ENCODE measurements at places on chromosomes 12 and 14.

DNA sequence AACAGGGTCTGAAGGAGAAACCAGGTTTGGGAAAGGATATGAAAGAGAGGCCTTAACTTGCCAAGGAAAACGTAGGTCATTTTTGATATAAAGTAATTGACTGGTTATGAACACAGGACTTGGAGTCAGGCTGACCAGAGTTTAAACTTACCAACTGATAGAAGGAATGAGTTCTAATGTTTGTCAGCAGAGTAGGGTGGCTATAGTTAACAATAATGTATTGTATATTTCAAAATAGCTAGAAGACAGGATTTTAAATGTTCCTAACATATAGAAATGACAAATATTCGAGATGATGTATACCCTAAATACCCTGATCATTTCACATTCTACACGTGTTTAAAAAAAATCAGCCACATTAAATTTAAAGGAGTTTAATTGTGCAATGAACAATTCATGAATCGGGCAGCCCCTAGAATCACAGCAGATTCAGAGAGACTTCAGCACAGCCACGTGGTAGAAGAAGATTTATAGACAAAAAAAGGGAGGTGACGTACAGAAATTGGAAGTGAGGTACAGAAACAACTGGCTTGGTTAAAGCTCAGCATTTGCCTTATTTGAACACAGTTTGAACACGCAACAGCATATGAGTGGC, 52.5 kb upstream of the PLEKHG7 start:
- DNase-seq = no peak

- no peak for DNase-seq
Measured at GRCh38 chr14:24349742-24350141, 10.0 kb upstream of the RIPK3 start.

GRCh38 chr12:24944601-24944975, 4.3 kb downstream of the BCAT1 start:
- DNase-seq = no peak

DNA sequence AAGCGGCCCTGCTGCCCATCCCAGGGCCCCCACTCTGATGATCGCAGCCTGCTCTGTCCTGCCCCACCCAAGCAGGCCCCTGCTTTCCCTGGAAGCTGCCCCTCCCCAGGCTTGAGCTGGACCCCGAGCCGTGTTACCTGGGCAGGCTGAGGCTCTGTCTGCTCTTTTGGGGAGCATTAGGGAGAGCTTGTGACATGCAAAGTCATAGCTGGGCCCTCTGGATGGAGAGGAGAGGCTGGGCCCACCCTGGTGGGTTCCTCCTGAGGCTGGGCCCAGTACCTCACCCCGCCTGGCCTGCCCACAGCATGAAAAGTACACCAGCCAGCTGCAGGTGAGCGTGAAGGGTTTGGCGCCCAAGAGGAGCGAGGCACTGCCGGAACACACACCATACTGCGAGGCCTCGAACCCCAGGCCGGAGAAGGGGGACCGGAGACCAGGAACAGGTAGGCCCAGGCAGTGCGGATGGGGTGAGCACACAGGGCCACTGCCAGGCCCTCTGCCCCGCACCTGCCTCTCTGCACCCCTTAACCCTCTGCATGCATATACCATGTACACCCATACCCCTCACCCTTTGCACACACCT, 15.0 kb downstream of the CEP170B start:
- no peak for DNase-seq

- no peak for DNase-seq
Measured at GRCh38 chr14:104148433-104149277, 10.3 kb downstream of the KIF26A start.

DNA sequence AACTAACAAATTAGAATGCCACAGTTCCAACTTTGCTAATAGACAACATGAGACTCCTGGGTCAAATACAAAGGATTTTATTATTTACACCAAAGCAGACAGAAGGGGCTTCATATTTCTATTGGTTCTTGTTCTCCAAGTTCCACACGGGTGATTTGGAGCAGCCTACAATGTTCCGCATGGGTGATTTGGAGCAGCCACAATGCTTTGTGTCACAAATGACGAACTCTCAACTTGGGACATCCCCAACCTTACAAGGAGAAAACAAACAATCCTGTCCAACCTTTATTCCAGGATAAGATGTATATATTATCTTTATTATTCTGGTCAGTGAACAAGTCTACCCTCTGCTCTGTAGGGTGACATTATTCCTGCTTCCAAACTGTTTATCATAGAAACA, 694.3 kb upstream of the MGAT4C start:
- DNase-seq = no peak

- no peak for DNase-seq
Measured at GRCh38 chr14:74528406-74528805, 34.8 kb downstream of the ISCA2 start.

DNA sequence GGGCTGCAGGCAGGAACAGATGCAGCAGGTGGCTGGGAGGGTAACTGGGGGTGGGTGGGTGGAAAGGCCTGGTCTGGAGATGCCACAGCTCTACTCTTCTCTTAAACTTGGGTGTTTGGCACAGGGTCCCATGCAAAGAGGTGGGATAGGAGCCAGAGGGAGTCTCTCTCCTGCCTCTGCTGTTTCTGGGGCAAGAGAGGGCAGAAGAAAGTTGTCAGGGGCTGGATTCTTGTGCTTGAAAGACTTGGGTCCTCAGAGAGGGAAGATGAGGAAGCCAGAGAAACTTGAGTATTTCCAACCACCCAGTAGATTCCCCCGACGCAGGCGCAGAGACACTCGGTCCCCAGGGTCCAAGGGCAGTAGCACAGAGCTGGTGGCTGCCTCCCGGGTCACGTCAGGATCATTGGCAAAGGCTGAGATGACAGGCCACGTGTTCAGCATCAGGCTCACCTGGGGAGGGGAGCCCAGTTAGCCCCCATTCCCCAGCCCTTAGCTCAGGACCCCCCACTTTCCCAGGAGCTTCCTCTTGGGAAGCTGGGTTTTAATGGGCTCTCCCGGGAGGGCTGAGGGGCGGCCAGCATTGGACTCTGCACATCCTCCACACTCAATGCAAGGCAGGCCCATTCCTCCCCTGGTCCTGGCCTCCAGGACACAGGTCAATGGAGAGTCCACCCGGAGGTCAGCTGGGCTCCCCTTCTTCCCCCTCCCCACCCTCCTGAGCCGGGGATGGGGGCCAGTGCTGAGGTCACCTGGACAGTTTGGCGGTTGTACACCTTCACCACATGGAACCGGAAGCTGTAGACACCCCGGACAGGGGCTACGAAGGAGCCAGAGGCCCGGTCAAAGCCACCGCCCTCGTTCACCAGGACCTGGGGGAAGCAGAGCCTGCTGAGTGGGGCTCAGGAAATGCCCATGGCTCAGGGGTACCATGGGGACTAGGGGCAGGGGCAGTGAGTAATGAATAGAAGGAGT, 1.6 kb downstream of the CBLN3 start:
- DNase-seq = no peak

GRCh38 chr14:21087294-21088091, 11.0 kb downstream of the ZNF219 start:
- peak; percentile 93 for DNase-seq

DNA sequence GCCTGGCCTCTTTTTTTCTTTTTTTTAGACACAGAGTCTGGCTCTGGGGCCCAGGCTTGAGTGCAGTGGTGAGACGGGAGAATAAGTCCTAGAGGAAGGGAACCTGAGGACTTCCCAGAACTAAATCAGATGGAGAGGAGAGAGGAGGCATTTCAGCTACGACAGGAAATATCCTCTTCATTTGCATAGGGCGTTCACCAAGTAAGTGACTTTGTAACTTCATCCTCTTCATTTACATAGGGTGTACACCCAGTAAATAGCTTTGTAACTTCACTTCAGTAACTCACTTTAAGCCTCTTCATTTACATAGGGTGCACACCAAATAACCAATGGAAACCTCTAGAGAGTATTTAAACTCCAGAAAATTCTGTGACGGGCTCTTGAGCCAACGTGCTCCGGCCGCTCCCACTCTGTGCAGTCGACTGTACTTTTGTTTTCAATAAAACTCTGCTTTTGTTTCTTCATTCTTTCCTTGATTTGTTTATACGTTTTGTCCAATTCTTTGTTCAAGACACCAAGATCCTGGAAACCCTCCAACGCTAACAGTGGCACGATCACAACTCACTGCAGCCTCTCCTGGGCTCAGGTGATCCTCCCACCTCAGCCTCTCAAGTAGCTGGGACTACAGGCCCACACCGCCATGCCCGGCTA, 21.4 kb upstream of the ANKRD9 start:
- DNase-seq = no peak

GRCh38 chr12:85951823-85952222, 77.7 kb downstream of the NTS start:
- peak; percentile 3 for DNase-seq

- no peak for DNase-seq
Measured at GRCh38 chr12:65935906-65936901, 111.9 kb downstream of the HMGA2 start.

DNA sequence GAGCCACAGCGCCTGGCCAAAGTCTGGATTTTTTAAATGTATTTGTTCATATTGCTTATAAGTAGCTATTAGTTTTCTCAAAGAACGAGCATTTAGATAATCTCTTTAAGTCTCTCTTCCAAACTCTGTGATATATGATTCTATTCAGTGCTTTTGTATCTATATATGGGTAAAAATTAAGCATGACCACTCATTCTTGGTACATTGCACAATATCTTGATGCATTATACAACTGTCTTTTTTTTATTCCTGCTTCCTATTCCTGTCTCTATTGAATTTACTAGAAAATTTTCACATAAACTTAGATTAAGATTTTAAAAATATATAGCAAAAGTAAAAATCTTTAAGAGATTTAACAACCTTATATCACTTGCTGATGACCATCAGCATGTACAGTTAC, 29.1 kb downstream of the SOCS2 start:
- no peak for DNase-seq
